ENCODE measurements at places on chromosomes 5 and 9.

- peak; percentile 25 for DNase-seq
These were observed 10.0 kb downstream of the ZSWIM6 start for GRCh38 chr5:61342071-61342501.

DNA sequence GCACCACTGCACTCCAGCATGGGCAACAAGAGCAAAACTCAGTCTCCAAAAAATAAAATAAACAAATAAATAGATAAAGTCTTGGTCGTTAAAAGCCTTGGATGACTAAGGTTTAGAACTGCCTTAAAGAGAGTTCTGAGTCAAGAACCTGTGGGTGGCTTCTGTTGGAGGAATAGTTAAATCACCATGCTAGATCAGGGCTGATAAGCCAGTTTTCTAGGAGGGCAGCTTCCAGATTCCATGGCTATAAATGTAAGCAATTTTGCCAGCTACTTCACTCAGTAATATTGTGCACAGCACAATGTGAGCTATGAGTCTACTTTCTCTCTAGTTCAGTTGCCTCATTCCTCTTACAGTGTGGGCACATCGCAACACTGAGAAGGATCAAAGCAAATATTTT, 242.1 kb upstream of the NUDT12 start:
- DNase-seq = no peak

GRCh38 chr5:139120521-139120920, 77.6 kb downstream of the SIL1 start:
- DNase-seq = no peak

DNA sequence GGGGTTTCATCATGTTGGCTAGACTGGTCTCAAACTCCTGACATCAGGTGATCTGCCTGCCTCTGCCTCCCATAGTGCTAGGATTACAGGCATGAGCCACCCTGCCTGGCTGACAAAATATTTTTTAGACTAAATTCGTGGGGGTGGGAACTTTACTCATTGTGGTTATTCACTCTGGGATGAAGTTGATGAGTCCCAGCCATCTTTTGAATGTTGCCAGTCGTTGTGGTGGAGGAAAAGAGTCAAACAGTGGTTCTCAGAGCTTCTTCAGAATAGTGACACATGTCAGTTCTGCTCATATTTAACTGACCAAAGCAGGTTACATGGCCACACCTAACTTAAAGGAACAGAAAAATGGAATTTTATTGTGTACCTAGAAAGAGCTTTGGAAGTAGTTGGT, 6.9 kb downstream of the SREK1 start:
- peak; percentile 61 for DNase-seq

GRCh38 chr5:35854248-35854647, 2.4 kb upstream of the IL7R start:
- DNase-seq = peak; percentile 78

GRCh38 chr5:38426986-38427950, 129.2 kb downstream of the LIFR start:
- no peak for DNase-seq

- no peak for DNase-seq
These were observed 43.2 kb upstream of the IER5L start for GRCh38 chr9:129221233-129221632.

GRCh38 chr9:93207326-93207814, 23.4 kb downstream of the WNK2 start:
- no peak for DNase-seq

DNA sequence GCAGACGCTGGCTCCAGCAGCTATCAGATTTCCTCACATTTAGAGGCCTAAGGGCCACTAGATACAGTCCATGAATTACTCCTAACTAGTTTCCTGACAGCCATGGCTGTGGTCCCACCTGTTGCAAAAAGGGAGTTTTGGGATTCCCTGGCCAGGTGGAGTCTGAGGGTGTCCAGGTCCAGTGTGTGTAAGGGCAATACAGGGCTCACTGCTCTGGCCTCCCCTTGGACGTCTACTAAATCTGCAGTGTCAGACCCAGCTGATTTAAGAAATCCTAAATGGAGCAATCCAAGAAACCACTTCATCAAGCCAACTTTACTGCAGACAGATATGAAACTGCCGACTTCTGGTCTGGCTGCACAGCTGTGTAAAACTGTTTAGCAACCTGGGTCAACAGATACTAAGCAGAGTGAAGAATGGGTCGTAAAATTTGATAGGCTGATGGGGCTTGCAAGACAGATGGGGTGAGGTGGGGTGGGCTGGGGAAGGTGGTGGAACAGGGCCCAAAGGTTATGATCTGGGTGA, 116.4 kb downstream of the GADD45G start:
- no peak for DNase-seq

DNA sequence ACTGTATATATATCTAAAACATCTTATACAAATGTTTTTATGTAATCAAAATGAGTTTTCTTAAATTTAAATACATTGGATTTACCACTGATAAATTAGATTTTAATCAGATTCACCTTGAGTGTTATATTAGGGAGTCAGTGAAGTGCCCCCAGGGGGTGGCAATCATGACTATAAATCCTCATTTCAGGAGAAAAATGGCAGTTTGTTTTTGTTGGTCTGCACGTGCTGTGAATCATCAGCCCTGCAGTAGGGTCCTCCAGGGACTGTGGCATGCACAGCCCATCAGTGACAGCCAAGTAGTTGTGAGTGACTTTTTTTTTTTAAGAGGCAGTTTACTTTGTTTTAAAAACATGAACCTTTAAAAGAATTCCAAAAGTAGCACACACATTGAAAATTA, 65.2 kb downstream of the ZSWIM6 start:
- no peak for DNase-seq

GRCh38 chr9:135035781-135036760, 51.4 kb upstream of the OLFM1 start:
- DNase-seq = peak; percentile 4

DNA sequence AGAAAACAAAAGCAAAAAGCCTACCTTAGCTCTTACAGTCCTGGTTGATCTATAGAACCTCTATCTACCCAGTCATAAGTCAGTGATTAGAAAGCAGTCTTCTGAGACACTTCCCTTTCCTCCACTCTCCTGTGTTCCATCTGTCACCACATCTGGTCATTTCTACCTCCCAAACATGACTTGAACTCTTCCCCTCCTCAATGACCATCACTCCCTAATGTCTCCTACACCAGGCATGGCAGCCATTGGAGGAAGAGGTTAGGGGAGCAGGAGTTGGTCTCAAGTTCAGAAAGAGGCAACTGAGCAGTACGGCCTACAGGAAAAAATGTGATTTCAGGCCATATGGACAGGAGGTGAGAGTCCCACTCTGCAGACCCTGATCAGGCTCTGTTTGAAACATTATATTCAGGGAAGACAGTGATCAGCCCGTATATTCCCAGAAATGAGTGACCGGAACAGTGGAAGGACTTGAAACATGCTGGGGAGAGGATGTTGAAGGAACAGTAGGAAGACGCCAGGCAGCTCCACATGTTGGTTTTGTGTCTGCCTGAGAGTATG, 12.0 kb downstream of the ABLIM3 start:
- DNase-seq = no peak

DNA sequence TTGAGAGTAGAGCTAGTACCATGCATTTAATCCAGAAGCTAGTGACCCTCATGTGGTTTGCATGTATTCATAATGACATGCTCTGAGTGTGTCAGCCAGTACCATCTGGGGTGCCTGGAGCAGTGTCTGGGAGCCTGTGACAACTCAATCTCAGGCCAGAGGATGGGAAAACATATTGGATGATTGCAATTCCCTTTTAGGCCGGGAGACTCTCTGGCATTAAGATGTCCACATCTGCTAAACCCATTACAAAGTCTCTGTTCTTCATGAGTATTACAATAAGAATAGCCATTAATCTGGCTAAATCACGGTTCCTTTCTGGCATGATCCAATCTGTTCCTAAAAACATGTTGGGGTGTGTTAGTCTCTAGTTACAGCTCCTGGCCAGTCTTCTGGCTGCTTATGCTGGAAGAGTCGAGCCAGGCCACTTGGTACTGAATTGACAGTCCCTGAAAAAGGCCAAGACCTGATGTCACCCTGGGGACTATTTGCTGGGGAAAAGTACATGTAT, 475.7 kb downstream of the ENC1 start:
- DNase-seq = no peak

GRCh38 chr5:96819806-96820205, 12.1 kb upstream of the ERAP1 start:
- DNase-seq = no peak

- DNase-seq = no peak
These were observed 23.3 kb downstream of the ZDHHC11B start for GRCh38 chr5:761059-761771.

- no peak for DNase-seq
These were observed 134.5 kb downstream of the NFIB start for GRCh38 chr9:14179449-14179848.

DNA sequence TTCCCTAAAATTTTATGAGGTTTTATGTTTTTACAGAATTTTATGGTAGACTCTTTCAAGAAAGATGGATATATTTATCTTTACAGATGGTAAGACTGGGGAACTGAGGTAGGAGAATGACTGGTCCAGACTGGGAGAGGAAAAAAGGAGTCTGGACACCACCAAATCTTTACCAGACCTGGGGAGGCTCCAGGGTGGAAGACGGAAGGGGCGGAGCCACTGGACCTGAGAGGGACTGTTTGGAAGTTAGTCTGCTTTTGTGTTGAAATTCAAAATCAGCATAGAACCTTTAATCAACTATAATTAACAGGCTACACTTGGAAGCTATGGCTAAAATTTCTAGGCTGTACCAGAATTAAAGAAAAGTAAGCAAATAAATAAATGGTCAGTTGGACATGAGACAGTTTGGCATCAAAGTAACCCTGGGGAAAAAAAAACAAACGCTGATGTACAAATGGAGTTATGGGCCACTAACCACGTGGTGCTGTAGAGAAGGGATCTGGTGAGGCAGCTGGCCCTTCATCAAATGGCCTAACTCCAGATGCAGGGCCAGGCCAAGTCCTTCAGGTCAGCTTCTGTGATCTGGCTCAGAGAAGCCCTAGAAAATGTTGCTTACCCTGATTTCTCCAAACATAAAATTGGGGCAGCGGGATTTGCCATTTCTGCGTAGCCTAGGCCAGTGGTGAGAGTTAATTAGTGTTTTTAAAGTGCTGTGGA, 155.1 kb downstream of the ARSB start:
- no peak for DNase-seq

DNA sequence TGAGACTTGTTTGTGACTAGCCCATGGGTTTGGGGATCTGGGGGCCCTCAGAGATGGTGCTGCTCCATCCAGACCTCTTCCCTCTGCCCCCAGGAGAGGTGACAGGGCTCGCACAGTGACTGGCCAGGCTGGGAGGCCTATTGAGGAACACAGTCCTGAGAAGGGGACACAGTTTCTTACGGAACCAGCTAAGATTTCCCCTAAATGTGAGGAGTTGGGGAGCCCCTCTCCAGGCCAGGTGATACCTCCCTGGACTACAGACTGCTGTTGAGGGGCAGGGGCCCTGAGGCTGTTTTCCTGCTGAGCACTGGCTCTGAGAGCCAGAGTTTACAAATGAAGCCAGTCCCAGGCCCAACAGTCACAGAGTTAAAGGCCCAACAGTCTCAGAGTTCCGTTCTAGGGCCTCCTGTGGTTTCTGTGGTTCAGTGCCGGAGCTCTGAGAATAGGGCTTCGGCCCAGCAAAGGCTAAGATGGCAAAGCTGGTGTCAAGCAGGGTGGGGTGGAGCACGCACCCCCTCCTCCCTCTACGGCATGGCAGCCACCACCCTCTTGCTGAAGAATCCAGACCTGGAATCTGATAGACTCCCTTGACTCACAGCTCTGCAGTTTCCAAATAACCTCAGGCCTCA, 1.1 kb upstream of the SEMA4D start:
- peak; percentile 70 for DNase-seq

- no peak for DNase-seq
These were observed 63.2 kb downstream of the PRRT1B start for GRCh38 chr9:131608493-131609037.

DNA sequence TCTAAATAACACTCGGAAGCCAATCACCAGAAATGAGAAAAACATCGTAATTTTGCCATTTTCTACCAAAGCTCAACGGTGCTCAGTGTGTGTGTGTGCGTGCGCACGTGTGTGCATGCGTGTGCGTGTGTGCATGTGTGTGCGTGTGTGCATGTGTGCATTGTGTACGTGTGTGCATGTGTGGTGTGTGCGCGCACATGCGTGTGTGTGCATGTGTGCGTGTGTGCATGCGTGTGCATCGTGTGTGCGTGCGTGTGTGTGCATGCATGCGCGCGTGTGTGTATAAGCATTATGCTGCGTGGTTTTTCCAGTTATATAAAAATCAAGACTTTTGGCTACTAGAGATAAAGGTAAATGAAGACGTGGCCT, 165.0 kb downstream of the DAB2IP start:
- DNase-seq = no peak

- no peak for DNase-seq
These were observed 166.3 kb upstream of the KIF2A start for GRCh38 chr5:62139741-62140140.

DNA sequence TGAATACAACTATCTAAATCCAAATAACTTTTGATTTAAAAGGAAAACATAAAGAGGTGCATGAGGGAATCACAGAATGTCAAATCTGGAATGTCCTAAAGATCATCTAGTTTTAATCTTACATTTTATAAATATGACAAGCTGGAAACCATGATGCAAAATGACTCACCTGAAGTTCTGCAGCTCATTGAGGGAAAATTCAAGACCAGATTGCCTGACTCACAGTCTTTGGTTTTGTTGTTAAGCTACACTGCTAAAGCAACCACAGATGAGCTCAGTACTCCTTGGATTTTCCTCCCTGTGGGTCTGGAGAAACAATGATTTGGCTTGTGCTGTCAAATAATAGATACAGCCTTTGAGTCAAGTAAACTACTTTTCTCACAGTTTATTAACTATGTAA, 19.1 kb upstream of the EDIL3 start:
- no peak for DNase-seq

GRCh38 chr5:76704131-76704663, 11.7 kb upstream of the F2R start:
- no peak for DNase-seq

Measured in activated CD4-positive, alpha-beta memory T cell treated with anti-CD3 and anti-CD28 coated beads for 36 hours (primary cell).